GM19239 (cell line): ENCODE measurements at places on chromosomes 3 and 15.

GRCh38 chr3:16073203-16073602, 101.3 kb upstream of the GALNT15 start:
- DNase-seq: no peak

GRCh38 chr3:71587958-71588357, 4.4 kb upstream of the FOXP1 start:
- no peak for DNase-seq

- DNase-seq: no peak
Measured at GRCh38 chr15:35697549-35698299, 151.8 kb upstream of the DPH6 start.

DNA sequence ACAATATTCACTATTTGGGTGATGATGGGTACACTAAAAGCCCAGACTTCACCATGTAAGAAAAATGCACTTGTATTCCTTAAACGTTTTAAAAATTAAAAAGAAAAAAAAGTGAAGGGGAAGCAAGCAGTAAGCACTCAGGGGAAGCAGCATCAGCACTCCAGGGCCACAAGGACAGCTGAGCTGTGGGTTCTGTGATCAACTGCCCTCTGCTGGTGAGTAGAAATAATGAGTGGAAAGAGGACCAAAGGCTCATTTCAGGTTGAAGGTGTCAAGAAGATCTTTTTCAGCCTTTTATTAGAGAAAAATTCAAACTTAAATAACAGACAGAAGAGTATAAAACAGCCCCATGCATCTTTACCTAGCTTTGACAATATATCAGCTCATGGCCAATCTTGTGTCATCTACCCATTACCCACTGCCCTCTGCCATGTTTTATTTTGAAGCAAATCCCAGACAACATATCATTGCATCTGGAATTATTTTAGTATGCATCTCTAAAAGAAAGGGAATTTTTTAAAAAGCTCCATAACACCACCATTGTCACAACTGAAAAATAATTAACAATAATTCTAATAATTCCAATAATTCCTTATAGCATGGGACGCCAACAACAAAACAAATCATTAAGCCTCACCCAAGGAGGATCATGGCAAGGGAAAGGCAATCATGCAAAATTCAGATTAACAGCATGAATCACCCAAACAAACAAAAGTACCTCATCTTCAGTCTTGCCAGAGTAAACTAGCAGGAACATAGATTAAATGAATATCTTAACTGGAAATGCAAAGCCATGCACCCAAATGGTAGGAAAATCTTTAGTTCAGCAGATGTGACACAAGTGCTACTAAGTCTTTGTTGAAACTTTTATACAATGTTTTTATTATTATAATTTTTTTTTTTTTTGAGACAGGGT, 42.5 kb downstream of the TAMM41 start:
- peak; percentile 47 for DNase-seq

DNA sequence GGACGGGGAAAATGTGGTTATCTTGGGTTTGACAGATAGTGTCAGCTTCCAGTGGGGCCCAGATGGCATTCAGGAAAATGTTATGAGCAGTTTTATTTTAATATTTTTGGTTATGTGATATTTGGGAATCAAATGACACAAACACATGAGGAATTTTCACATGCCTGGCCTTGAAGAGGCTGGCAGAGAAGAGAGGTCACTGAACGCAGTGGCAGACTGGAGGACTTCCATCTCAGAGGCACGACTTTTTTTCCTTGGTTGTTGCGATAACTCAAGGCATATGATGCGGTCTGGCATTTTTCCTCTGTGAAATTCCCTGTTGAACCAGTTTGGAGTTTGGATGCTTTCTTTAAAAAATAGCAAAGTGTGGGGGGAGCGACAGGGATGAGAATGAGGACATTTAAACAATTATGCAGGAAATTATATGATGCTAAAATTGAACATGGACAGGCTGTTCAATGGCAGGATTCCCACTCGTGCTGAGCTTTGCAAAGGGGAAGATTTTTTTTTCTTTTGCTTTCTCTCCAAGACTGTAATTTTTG, 36.9 kb upstream of the ARPP21 start:
- DNase-seq: no peak

GRCh38 chr3:195461594-195462307, 18.9 kb upstream of the ACAP2 start:
- DNase-seq: no peak

DNA sequence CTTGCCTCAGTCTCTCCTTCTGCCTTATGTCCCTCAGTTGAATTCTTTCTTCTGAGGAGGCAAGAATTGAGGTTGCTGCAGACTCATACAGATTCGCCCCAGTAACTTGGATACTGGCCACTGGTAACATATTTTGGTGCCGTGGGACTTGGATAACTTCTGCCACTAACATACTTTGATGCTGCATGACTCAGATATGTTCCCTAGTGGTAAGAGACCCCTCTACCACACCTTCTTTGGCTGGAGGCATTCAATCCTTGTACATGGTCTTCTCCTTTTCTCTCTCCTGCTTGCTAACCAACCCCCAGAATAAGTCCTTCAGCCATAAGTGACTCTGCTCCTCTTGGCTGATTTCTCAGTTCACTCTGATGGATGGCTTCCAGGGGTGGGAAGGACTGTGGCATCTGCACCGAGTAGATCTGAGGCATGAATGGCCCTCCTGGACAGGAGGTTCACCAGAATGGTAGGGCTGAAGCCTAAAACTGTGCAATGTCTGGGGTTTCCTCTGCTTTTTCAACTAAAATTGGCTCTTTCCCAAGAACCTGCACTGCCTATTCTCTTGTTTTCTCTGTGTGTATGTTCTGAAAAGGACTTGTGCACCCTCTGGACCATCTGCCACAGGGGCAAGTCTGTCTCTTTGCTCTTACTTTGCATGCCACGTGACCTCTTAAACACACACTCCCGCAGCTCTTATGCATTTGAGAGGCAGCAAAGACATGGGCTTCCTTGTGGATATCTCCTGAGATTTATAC, 55.5 kb upstream of the FSTL1 start:
- no peak for DNase-seq

DNA sequence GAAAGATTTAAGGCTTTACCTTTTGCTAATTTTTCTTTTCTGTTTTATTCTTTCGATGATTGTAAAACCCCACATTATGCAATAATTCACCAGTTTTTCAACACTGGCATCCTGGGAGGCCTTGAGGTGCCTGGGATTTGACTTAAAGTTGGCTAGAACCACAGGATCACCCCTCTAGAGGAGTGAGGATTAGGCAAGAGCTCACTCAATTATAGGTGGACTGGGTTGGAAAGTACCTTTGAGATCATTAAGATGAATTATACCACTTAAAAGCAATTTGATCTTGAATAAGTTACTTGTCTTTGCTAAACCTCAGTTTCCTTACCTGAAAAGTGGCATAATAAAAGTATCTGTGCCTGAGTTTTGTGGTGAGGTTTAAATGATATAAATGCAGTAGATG, 212.8 kb upstream of the TPRG1 start:
- DNase-seq: no peak

- DNase-seq: no peak
Measured at GRCh38 chr3:9947025-9947995, 4.9 kb downstream of the PRRT3 start.

DNA sequence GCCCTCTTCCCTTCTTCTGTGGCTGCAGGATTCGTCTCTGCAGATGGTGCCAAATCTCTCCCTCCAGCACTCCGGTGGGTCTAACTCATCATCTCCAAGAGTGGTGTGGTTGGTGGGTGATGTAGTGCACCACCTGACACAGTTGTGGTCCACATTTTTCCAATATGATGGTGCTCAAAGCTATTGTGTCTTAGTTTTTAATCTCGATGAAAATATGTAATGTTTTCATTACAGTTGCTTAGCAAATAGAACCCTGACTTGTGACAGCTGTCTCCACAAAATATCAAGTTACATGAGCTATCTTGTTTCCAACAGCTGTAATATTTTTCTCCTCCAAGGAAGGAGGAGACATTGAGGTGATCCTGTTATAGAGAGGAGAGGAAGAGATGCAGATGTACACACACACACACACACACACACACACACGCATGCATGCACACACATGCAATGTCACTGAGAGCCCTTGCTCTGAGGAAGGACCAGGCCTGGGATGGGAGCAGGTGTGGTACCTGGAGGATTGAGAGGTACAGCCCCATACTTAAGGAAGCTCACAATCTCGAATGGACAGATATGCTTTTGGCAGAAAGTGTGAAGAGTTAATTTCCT, 15.7 kb upstream of the ESYT3 start:
- no peak for DNase-seq

DNA sequence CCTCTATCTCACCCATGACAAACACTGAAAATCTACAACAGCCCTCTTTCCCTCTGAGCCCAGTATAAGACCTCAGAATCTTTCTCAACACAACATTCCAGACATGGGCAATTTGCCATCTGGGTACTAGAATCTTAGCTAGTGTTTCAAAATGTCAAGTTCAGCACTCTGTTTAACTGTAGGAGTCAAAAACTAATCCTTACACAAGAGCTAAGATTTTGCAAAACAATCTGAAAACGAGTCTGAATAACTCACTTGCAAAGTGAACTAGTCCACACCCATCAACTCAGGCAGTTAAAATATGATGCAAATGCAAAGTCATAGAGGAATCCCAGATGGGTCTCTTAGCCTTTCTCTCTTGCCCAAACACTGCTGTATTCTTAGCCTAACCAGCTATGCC, 67.8 kb downstream of the GPR176 start:
- no peak for DNase-seq

DNA sequence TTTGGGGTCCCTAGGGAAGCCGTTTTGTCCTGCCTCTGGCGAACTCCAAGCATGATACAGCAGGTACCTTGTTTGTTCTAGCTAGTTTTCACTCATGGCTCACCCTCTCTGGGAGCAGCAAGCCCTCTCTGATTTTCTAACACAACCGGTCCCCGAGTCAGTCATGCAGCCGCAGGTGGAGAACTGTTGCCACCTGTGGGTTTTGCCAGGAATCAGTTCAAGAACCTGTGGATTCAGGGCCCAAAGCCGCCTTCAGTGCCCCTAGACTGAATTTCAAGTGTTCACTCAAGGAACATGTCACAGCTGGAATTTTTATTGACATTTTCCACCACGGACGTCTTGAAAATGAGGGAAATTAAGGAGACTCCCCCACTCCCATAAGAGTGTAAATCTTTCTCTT, 13.3 kb upstream of the LRRK1 start:
- no peak for DNase-seq

DNA sequence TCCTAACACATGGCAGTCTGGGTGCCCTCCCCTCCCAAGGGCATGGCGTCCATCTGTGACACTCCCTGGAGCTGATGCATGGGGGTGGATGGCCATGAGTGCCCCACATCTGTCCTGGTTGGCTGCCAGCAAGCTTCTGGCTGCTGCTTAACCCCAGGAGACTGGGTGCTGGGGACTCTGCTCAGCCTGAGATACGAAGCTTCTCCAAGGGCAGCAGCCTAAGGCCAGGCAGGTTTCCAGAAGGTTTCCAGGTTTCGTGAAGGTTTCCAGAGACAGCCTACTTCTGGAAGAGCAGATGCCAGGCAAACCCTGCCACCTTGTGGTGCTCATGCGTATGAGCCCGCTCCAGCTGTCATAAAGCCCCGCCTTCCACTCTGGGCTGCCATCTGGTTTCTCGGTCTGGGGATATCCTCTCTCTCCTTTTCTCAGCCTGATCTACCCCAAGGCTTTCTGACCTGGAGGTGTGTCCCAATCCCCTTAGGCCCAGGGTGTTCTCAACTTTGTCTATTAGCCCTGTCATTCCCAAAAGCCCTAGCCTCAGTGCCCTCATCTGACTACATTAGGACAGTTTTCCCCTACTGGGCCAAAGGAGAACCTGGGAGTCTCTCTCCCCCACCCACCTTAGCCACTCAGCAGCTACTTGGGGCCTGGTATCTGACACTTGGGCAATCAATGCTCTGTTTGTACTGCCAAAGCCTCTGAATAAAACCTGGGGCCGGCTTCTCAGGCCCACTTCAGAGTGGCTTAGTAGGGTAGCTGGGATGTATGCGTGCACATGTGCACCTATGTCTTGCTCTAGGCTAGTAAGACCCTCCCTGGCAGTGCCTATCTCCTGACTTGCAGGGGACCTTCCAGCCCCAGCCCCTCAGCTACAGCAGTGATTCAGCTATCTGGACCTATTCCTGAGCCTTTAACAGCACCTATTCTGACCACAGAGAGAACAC, 12.0 kb downstream of the MRPL46 start:
- peak; percentile 39 for DNase-seq

DNA sequence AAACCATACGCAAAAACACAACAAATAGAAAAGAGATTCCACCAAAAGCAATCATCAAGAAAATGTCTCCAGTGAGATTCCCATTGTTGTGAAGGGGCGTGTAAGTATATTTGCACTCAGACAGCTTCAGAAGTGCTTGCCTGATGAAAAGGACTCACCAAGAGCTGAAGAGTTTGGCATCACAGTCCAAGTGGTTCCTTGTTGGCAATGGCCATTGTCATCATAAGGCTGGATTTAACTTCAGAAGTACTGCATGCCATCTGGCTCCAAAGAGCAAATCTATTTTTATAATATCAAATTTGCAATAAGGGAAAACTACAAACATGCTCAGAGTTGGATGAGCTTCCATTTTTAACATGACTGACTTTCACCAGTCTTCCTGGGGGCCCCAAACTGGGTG, 505.3 kb upstream of the NR2F2 start:
- no peak for DNase-seq

- DNase-seq: no peak
Measured at GRCh38 chr3:186362988-186363387, 954 bp upstream of the DGKG start.

DNA sequence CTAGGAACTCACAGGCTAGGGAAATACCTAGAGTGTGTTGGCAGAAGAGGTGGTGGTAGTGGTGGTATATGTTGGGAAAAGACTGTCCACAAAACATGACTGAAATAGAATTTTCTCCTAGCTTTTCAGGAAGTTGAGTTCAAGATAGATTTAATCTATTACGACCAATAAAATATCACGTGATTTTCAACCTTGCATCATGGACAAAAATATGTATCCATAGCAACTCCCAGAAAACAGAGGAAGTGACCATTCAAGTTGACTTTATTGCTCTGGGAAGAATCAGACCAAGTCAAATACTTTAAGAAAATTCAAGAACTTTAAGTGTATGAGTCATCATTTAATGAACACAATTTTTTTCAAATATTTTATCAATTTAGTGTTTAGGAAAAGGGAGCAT, 347.0 kb upstream of the ZNF385D start:
- no peak for DNase-seq

GRCh38 chr3:15051531-15051930, 13.6 kb downstream of the MRPS25 start:
- DNase-seq: no peak

GRCh38 chr3:58497097-58497496, 5.2 kb downstream of the KCTD6 start:
- DNase-seq: no peak

- no peak for DNase-seq
Measured at GRCh38 chr15:91872356-91873137, 19.0 kb downstream of the SLCO3A1 start.
